ENCODE measurements at places on chromosomes 13 and 19.

- DNase-seq, result peak; percentile 55
These were observed 154.2 kb downstream of the TNFRSF19 start for GRCh38 chr13:23724196-23724970.

GRCh38 chr13:114017966-114018365 lies 44.1 kb upstream of the C13orf46 start:
- no peak for DNase-seq

DNA sequence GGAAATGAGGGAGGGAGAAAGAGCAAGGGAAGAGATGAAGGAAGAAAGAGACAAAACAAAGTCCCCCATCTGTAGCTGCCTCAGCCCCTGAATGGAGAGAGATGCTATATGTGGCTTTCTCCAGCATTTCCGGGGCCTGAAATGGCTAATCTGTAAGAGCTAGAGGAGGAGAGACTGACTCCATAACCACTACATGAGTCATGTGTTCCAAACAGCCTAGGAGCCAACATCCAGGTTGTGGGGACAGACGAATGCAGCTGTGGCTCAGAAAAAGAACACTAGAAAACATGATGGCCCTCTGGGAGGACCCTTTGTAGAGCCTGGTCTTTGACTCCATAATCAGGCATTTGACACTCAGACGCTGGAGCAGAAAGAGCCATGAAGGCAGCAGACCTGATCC lies 292.0 kb upstream of the ZNF507 start:
- no peak for DNase-seq

DNA sequence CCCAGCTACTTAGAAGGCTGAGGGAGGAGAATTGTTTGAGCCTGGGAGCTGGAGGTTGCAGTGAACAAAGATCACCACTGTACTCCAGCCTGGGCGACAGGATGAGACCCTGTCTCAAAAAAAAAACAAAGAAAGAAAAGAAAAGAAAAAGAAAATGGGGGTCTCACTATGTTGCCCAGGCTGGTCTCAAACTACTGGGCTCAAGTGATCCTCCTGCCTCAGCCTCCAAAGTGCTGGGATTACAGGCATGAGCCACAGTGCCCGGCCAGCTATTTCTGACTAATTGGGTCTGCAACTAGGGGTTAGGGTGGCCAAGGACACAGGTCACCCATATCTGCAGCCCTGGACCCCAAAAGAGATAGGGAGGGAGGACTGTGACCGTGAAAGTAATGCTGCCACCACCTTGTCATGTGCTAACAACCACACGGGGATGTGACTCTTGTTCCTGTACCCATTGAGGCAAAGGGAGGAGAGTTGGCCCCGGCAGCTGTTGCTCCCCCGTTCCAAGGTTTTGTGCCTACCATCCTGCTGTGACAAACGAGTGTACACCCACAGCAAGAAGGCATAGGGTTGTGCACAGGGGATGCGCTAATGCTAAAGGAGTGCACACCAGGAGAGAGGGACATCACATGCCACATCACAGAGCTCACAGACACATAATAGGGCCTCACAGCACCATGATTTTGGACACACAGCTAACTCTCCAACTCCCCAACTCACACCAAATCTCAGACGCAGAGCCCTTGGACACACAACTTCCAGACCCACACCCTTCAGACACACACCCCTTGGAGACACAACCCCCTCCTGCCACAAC lies 619 bp downstream of the MEF2B start:
- no peak for DNase-seq

DNA sequence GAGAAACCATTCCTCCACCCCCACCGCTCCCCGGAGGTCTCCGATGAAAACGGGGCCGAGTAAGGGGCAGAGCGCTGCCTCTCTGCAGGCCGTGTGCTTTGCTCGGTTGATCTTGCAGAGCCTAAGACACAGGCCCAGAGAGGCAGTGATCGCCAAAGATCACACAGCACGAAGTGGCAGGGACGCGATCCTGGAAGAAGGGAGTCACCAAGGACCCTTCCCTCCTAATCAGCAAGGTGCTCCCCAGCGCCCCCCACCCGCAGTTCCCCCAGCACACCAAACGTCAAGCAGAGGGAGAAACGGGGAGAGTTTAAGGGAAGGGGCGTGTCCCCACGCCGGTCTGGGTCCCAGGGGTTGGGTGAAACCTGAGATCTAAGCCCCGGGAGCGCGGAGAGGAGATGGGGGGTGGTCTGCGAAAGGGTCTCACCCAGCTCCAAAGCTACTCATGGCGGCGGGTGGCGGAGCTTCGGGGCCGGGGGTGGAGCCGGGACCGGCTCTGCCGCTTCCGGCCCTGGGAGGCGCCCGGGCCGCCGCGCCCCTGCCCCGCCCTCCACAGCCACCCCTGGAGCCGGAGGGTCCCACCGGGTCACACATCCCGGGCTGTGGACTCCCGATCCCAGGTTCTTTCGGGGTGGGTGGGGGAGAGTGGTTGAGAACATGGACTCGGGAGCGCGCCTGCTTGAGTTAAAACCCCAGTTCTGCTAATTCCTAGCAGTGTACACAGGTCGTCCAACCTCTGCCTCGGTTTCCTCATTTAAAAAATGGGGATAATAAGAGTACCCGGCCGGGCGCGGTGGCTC lies at the start of gene EML2:
EML2 (minus strand) TSS at position 468 of the 800 bp plus-strand sequence; CDS start at position 447, 21 bp downstream.
- DNase-seq, result peak; percentile 40

- DNase-seq, result no peak
These were observed 38.4 kb downstream of the ZDHHC20 start for GRCh38 chr13:21420706-21421105.

GRCh38 chr13:48528720-48529119 lies 4.2 kb downstream of the RCBTB2 start:
- no peak for DNase-seq

DNA sequence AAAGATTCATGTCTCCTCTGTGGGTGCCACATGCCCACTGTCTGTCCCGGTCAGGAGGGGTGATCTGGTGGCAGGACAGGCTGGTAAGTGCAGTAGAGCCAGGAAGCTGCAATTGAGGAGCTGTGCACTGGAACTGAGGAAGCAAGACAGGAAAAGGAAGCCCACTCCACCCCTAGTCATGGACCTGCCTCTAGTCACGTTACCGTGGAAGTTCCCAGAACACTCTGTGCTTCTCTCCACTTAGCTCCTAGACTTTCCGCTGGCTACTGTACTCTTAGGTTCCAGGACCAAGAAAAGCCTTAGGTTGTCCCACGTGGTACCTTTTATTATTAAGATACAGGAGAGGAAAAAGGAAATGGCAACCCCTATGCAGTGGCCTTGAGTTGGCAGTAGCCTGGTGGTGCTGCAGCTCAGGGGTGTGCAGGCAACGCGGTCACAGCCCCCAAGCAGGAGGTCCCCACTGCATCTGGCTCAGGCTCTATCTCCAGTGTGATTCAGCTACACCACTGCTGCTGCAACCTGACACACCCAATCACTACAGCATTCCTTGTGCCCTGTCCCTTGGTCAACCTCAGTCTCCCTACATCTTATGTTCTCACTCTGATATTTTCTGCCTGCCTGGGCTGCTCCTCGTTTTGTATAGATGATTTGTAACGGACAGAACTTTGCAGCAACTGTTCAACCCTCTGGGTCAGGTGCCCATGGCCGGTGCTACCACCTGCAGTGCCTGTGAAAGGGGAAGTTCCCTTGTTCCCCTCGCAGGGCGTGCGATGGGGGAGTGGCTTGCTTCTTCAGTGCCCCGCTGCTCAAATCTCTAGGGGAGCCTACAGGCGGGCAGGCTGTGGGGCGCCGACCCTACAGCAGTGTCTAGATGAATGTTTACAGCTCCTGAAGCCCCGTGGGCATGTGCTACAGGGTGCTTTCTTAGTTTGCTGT lies 24.4 kb upstream of the GPR12 start:
- no peak for DNase-seq

DNA sequence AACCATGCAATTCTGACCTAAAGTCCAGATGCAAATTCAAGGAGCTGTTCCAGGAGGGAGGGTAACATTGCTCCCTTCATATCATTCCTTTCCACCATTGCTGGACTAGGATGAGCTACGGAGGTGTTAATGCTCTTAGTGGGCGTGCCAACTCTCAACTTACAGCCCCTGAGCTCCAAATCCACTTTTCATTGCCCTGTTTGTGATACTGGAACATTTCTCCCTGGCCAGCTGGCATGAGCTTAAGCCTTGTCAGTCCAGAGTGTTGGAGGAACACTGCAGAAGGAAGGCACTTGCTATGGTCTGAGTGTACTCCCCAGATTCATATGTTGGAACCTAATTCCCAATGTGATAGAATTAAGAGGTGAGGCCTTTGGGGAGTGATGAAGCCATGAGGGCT lies 70.4 kb upstream of the FARP1 start:
- DNase-seq, result no peak

DNA sequence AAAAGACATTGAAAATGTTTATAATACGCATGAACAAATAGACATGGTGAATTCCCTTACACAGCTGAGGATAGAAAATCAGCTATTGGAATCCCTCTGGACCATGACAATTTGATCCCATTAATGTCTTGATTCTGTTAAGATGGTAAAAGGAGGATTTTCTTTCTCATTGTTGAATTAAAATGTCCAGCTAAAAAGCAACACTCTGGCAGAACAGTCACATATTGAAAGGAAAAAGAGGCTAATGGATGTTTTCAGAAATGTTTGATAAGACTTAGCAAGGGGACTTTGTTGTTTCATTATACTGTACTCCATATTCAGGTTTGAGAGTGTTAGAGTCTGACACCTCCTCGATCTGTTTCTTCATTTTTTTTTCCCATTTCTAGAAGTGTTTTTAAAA lies 296.0 kb downstream of the OLFM4 start:
- no peak for DNase-seq

DNA sequence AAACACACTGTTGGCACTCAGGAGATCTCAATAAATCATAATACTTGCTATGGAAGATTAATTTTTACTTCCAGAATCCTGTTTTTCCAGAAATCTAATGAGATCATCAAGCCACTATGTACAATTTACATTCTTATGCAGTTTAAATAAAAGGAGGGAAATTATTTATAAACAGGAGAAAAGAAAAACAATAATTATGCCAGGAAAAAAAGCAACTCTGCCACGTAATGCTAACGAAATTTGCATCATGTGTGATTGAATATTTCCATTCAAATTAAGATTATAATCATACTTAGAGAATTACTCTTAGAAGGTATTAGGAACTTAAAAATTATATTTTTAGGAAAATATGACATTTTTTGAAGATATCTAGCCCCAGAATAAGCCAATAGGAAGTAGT lies 13.0 kb downstream of the FAM124A start:
- DNase-seq, result no peak

GRCh38 chr19:35451338-35452096 lies 3.5 kb downstream of the FFAR2 start:
- no peak for DNase-seq

DNA sequence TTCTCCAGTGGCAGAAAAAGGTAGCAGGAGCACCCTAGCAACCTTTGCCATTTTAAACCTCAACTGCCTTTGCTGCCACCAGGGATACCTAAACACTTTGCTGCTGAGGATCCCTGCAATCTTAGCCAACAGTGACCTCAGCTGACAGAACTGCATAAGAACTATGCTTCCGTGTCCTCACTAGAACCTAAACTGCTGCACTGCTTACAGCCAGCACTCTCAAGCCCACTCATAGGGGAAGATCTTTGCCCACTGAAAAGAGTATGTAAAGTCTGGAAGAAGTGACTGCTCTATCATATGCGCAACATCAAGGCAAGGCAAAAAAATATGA lies 270.0 kb upstream of the PCDH20 start:
- DNase-seq, result peak; percentile 52

DNA sequence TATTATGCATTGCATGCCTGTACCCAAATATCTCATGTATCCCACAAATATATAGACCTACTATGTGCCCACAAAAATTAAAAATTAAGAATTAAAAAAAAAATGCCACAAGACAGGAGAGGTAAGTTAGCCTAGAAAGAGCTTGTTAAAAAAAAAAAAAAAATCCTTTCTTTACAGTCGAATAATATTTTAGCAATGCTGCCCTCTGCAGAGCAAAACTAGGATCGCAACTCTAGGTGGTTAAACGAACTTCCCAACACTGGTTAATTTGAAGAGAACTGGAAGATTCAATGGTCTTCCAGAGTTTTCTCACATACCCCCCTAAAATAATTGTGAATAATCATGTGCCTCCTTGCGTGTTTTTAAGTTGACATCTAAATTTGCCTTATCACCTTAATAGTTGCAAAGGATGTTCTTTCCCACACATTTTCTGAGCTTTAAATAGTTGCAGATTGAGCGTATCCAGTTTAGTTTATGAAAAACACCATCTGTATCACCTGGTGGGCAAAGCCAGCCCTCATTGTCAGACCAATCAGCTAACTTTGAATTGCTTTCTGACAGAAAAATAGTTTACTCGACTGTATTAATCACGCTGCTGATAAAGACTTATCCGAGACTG lies 47.4 kb upstream of the RCBTB2 start:
- DNase-seq, result peak; percentile 71

DNA sequence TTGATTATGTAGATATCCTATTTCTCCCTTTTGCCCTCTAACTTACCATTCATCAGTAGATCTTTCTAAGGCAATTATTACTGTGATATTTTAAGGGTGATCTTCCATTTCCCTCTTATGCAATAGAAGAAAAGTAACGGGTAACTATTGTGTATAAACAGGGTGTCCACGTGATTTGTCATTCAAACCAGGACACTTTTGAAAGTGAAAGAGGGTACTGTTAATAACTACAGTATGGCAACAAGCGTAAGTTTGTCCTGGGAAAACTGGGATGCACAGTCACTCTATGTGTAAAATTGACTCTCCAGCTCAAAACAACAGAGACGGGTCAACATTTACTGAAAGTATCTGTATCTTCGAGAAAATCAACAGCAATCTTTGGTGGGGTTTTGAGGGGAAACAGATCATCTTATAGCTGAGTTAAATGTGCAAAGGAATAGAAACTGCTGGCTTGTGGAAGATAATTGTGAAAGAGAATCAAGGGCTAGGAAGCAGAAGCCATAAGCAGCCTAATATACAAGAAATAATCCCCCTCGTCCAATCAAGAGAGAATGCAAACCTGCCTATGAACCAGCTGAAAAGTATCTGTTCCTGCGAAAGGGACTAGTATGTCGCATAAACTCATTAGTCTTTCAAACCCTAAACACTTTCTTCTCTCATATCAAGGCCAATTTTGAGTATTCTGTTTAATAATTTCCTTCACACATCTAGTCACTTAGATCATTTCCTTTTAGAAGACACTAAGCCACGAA lies 126.7 kb downstream of the FOXO1 start:
- DNase-seq, result no peak

- DNase-seq, result peak; percentile 35
These were observed 29.0 kb upstream of the ZNF709 start for GRCh38 chr19:12513531-12514061.

DNA sequence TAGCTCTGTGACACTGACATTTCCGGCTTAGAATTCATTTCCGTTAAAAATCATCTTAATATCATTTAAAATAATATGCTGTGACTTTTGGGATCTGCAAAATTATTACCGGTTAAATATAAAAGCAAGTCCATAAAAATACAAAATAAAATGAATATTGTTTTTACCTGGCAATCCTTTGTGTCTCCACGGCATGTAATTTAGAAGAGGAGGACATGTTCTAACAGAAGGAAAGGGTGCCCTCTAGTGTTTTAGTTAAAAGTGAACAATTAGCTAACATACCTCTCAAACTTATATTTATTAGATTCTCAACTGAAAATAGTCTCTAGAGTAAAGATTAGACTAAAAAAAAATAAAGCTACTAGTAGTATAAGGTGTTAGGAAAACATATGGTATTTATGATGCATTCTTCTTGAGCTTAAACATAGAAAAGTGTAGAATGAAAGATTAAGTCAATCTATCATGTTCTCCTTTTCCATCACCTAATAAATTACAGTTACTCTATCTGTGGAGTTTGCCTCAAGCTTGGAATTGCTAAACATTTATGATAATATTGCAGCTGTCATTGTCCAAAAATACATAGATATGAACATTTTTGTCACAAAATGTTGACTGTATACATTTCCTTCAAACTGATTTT lies 676.7 kb upstream of the SPRY2 start:
- no peak for DNase-seq

- no peak for DNase-seq
These were observed 789.0 kb downstream of the DIAPH3 start for GRCh38 chr13:59374691-59375090.

Data from BE2C (cell line).